Hematopoietic multipotent progenitor cell treated with erythropoietin and hydrocortisone succinate and interleukin-3 and kit ligand, for 4 days (in vitro differentiated cells): ENCODE measurements at places on chromosomes 4 and X.

DNA sequence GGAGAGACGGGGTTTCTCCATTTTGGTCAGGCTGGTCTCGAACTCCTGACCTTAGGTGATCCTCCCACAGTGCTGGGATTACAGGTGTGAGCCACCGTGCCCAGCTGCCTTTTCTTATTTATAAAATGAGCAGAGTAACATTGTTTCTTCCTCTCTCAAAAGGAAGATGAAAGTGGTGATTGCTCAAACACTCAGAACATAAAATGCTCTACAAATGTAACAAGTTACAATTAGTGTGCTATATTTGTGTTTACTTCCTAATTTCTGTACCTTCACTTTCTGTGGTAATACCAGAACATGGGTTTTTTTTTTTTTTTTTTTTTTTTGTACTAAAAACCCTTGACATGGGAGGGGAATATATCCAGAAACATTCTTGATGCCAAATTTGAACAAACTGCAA lies 197.9 kb downstream of the MGST2 start:
- DNase-seq = no peak

- no peak for DNase-seq
Measured at GRCh38 chr4:76987153-76987591, 37.6 kb downstream of the SEPTIN11 start.

DNA sequence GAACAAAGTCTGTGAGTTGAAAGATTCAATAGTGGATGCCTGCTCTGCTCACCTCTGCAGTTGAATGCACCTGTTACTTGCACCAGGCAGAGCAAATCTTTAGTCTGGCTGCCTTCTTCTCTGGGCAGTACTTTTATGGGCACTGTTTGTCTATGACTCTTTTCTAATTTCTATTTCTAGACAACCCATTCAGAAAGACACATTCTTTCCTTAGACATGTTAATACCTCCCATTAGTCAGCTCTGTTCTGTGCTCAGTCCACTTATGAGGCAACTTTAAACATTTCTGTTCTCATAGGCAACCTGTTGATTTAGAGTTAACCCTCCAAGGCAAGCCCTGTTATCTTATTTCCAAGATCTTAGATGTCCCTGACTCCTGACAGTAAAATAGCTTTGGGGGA lies 108.9 kb downstream of the SYNPO2 start:
- DNase-seq = no peak

DNA sequence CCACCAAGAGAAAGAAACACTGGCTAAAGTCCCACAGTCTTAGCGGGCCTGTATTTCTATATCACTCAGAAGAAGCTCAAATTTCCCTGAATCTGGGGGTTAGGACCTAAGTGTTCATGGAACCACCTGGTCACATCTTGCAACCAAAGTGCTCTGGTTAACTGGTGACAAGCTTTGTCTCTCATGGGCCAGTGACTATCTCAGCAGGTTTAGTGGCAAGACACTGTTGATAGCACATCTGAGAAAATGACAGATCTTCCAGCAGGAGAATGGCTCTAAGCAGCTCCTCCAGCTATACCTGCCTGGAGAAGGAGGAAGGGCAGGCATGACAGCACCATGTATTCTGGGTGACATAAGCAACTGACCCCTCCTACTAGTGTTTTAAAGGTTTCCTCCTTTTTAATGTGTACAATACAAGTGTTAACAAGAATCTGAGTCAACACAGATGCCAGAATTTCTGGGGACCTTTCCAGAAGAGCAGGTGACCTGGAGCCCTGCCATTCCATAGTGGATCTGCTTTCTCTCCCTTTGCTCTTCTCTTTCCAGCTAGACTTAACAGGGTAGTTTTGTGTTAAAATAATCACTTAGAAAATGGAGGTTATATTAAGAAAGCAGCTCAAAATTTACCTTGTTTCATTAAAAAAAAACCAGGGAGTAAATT lies 17.3 kb upstream of the QRFPR start:
- DNase-seq = no peak

DNA sequence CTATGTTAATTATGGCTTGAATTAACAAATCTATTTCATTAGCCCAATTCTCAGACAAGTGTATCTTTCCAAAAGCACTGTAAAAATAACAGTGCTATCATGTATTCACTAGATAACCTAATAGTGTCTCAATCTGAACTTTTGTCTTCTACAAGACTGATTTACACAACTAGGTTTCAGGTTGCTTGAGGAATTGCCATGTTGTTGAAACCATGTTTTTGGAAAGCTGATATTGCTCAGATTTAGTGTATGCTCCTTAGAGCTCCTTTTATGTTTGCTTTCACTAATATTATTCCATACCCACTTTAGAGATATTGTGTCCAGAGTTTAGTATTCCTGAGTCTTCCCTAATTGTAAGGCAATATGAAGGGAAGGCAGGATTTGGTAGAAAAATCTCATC lies 70.6 kb downstream of the GPAT3 start:
- DNase-seq = no peak

GRCh38 chrX:153878969-153879653 lies 6.9 kb downstream of the L1CAM start:
- DNase-seq = no peak

DNA sequence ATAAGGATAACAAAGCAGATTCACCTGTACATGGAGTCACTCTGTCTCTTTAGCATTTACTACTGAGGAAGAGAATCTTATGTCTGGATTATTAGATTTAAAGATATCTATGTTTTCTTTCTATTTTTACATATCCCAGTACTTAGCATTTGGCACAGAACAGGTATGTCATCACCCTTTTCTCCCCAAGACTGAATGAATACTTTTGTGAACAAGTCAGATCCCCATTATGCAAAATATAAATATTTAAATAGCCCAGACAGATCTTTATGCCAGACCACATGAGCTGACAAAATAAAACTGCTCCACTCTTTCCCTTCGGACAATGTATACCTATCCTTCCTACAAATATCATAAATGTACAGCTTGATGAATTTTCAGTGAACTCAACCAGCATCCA lies 94.5 kb downstream of the CASK start:
- DNase-seq = no peak

GRCh38 chr4:2977211-2978088 lies 14.1 kb downstream of the GRK4 start:
- DNase-seq = no peak

DNA sequence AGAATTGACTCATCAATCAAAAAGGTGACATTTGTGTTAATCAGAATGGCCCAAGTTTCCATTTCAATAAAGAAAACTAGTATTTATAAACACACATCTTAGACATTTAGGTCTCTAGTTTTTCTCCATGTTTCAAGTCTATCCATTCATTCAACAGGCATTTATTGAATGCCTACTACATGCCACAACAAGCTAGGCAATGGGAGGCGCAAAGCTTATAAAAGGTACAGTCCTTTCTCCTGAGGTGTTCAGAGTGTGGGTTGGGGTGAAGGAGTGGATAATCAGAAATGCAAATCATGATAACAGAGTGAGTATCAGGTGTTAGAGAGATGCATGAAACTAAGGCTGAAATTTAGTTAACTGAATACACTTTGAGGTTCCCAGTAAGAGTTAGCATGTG lies 78.0 kb downstream of the HCCS start:
- DNase-seq = no peak

DNA sequence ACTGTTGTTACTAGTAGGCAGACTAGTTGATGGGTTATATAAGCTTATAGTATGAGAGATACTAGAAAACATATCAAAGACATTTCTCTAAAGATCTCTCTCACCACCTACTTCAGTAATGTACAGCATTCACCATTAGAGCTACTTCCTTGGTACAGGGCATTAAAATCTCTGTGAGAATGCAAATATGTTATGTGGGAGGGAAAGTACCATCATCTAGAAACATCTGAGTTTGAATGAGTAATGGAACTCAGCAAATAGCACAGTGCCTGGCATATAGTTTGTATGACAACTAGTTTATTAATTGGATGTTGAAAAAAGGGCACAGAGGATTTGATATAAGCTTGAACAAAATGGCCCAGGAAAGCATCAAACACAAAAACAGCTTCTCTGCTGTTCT lies 211.1 kb downstream of the GLUD2 start:
- no peak for DNase-seq

GRCh38 chr4:28435314-28435713 lies 1574.7 kb downstream of the STIM2 start:
- no peak for DNase-seq

- DNase-seq = peak; percentile 79
Measured at GRCh38 chr4:10006231-10006600, 15.1 kb downstream of the SLC2A9 start.

GRCh38 chr4:17647927-17648326 lies 33.5 kb downstream of the MED28 start:
- peak; percentile 42 for DNase-seq

DNA sequence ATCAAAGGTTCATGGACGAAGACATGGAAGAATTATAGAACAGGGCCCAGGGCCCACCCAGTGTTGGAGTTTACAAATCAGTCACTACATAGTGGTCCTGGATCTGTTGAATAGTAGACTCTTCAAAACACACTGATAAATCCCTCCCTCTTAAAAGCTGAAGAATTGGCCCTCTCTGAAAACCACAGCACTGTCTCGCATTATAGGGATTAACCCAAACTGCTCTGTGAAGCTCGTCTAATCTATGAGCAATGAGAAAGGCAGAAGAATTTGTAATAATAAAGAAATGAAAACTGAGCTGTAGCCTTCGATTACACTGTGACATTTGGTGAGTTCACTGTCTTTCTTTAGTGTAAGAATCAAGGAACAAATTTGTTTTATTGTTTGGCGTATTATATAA lies 92.5 kb upstream of the ZFP42 start:
- no peak for DNase-seq

DNA sequence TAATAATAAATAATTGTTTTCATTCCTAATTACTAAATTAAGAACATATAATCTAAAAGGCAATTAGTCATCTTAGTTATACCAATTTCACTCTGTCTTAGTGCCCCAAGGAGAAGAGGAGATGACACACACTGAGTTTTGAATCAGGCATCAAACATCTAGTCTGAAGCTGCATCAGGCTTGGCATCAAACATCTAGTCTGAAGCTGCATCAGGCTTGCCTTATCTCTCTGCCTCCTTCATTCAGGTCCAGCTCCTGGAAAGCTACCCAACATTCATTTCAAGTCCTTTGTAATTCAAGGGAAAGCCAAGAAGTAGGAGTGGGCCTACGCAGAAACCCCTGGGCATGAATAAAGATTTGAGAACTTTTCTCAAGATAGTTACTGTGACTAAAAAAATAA lies 62.2 kb downstream of the SH3RF1 start:
- DNase-seq = no peak

- DNase-seq = peak; percentile 49
Measured at GRCh38 chrX:39335513-39336235, 534.4 kb downstream of the MID1IP1 start.

DNA sequence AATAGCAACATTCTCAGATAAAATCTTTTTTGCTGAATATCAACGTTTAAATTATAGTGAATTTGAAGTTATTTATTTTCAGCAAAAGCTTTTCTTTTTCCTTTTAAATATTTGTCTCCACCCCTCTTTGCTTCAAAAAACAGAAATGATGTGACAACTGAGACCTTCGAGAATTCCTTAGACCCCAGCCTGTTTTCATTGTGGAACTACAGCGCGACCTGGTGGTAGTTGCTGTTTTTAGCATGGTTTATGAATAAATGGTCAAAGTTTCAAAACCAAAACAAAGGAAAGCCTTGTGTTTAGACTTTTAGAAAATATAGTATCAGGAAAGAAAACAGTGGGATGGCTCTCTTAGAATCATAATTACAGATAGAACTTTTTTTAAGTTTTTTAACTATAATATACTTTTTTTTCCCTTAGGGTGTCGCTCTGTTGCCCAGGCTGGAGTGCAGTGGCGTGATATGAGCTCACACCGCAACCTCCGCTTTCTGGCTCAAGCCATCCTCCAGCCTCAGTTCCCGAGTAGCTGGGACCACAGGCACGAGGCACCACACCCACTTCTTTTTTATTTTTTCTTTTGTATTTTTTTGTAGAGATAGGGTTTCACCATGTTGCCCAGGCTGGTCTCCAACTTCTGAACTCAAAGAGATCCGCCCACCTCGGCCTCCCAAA lies 26.8 kb upstream of the TMEM184C start:
- peak; percentile 76 for DNase-seq

DNA sequence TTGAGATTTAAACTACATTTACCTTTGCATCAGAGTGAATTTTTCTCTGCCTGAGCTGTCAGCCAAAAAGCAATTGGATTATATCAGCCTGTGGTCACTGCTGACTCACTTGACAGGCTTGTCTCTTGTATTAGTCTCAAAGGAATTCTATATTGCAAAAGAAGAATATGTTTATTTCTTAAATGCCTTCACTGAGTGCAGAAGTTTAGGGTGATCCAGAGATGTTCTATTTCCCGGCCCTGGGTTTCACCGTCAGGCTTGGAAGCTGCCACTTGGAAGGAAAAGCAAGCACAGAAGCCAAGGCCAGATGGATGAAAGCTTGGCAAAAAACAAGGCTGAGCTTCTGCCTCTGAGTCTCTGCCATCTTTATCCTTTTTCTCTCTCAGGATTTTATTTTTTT lies 80.9 kb downstream of the FAM114A1 start:
- peak; percentile 12 for DNase-seq

DNA sequence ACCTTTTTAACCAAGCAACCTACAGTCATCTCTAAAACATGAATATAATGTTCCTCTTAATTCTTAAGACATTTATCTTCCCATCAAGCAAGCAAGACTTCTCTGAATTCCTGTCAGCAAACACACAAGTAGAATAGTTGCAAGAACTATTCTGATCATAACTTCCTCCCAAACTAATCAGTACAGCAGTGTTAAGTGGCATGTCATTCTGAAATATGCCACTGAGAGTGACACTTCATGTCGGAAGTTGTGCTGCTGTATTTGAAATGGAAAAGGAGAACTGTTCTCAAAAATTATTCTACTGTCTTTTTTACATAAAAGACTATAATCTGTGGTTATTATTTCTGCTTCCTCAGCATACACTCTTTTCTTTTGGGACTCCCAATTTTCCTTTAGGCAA lies 546.6 kb downstream of the PCDH18 start:
- no peak for DNase-seq

DNA sequence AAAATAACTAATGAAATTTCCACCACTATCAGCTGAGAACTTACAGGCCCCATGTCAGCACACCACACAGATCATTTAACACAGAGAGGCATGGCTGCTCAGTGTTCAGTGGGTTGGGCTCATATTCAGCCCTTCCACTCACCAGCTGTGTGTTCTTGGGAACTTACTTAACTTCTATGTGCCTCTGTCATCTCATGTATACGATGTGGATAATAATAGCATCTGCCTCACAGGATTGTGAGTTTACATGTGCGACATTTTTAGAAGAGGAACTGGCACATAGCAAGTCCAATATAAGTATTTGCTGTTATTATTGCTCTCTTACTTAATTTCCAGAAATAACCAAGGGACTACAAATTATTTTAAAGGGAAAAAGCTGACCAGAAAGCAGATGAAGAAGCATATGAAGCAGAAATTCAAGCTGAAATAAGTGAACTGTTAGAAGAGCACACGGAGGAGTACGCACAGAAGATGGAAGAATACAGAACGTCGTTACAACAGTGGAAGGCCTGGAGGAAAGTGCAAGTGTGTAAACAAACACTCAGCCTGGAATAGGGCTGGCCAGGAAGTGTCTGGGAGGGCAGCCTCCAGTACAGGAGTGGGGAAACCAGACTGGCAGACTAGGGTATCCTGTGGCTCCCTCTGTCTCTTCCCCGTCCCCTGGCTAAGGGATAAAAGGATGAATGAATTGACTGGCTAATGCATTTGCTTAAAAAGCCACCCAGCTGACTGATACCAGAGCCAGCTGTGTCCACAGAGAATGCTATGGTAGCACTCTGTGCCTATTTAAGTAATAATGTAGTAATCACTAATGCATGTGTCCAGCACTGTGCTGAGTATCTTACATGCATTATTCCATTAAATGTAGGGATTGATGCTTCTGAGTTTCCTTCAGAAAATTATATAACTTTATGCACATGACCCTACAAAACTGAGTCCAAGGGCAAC lies 67.1 kb downstream of the CC2D2A start:
- DNase-seq = no peak

GRCh38 chr4:88037447-88037846 lies 30.0 kb downstream of the PKD2 start:
- DNase-seq = no peak
